ENCODE measurements at places on chromosomes 1 and 21. TPM values are rescaled to one million over a fixed set of nuclear protein-coding genes. Genes with fewer than 3 reads are reported as not detected.

Gene MATN1
- total RNA-seq = 0.63 TPM

Gene CD53
- total RNA-seq = not detected

Gene DEGS1
- total RNA-seq = 72.2 TPM

Gene RAB7B
- total RNA-seq = not detected

Gene LRRC42
- 27.3 TPM for total RNA-seq

Data from PC-3 (cell line).